Aorta (tissue), 5 donors: ENCODE measurements at places on chromosomes 11 and 22. TPM values are rescaled to one million over a fixed set of nuclear protein-coding genes. Genes with fewer than 3 reads are reported as not detected.

- no peak for DNase-seq
Measured at GRCh38 chr11:60390419-60390818, 5.8 kb upstream of the MS4A14 start.

- no peak for DNase-seq
Measured at GRCh38 chr11:74033046-74033445, 24.2 kb upstream of the UCP3 start.

DNA sequence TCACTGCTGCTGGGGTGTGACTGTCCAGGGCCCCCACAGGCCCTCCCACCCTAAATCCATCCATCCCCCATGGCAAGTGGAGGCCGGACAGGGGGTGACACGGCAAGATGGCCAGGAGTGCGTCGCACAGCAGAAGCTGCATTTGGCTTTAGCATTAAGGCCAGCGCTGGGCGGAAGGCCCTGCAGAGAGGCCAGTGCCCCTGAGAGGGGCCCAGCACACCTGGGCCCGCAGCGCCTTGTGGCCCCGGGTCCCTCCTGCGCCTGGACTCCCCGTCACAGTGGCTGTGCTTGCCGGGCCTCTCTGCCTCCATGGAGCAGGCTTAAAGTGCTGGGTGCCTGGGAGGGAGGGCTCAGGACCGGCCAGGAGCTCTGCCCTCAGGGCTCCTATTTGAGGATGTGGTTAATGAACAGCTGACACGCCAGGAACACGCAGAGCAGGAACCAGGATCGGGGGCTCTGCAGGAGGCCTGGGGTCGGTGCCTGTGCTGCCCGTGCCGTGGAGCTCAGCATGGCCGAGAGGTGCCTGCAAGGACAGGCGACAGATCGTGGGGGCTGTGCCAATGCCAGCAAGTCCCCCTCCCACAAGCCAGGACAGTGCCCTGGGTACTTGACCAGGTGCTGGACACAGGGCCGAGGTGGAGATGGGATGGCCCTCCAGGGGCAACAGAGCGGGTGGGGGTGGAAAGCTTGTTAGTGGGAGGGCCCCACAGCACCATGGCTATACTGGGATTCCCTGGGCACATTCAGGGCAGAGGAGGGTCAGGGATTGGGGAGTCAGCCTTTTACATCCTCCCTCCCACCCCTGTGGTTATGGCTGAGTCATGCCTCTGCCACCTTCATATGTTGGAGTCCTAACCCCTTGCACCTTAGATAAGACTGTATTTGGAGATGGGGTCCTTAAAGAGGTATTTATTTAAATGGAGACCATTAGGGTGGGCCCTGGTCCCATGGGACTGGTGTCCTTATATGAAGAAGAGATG lies 30.9 kb upstream of the CARS1 start:
- DNase-seq = peak; percentile 70

Gene CHRNA10
- 4.0 TPM for total RNA-seq

Gene GLYAT
- total RNA-seq = not detected
